ENCODE measurements at places on chromosomes 1 and 21.

- no peak for DNase-seq
These were observed 145.3 kb upstream of the NCAM2 start for GRCh38 chr21:20852866-20853265.

- DNase-seq, result no peak
These were observed 2.4 kb downstream of the PGD start for GRCh38 chr1:10401281-10401680.

DNA sequence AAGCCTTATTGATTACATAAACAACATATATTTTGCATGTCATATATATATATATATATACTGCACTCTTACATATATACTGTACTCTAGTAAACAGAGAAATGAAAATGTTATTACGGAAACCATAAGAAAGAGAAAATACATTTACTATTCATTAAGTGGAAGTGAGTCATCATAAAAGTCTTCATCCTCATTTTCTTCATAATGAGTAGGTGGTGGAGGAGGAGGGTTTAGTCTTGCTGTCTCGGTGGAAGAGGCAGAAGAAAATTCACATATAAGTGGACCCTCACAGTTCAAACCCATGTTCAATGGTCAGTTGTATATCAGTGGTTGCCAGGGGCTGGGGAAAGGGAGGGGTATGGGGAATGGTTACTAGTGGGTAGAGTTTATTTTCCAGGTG lies 8.0 kb upstream of the IFNLR1 start:
- DNase-seq, result no peak

DNA sequence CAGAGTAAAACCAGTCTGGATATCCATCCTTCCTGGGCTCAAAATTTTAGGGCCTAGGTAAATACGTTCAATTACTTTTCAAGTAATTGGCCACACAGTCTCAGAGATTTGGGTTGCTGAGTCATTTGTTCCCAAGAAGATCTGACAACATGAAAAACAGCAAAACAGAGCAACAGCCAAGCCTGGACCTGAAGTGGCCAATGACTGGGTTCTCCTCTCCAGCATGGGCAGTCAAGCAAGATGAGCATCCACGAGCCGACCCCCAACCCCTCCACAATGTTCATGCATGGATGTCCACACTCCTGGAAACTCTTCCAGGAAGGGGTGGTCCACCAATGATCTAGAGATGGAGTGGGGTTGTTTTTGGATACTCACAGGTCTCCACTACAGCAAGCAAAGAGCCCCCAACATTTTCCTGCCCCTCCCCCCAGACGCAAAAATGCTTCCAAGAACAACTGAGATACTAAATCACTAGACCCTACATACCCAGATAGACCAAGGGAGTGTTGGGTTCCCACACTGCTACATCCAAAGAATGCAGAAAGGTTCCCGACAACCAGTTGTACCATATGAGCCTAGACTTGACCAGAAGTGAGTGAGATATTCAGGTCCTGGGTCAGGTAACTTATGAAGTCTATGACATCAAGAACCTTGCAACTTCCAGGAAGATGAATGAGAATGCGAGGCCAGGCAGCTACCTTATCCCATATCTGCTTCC lies 73.0 kb downstream of the CD46 start:
- DNase-seq, result no peak

GRCh38 chr1:246794828-246795671 lies 70.8 kb downstream of the SCCPDH start:
- no peak for DNase-seq

GRCh38 chr1:4227986-4228385 lies 327.9 kb upstream of the C1orf174 start:
- DNase-seq, result no peak

GRCh38 chr1:159196543-159196942 lies 8.1 kb upstream of the ACKR1 start:
- no peak for DNase-seq

DNA sequence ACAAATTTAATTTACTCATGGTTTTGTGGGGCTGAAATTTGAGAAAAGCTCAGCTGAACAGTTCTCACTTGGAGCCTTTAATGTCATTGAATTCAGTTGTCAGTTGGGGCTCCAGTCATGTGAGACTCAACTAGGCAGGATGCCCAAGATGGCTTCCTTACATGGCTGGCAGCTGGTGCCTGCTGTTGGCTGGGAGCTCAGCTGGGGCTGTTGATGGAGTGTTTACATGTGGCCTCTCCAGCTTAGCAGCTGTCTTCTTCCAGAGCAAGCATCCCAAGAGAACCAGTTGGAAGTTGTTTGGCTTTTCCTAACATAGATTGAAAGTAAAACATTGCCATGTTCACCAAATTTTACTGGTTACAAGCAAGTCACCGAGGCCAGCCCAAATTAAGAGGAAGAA lies 81.8 kb upstream of the KCNA3 start:
- no peak for DNase-seq

- no peak for DNase-seq
These were observed 21.9 kb downstream of the LRRC8D start for GRCh38 chr1:89842567-89843272.

GRCh38 chr1:197526736-197527371 lies 248.4 kb downstream of the DENND1B start:
- DNase-seq, result no peak

- DNase-seq, result no peak
These were observed 3.7 kb upstream of the DVL1 start for GRCh38 chr1:1352786-1353388.

DNA sequence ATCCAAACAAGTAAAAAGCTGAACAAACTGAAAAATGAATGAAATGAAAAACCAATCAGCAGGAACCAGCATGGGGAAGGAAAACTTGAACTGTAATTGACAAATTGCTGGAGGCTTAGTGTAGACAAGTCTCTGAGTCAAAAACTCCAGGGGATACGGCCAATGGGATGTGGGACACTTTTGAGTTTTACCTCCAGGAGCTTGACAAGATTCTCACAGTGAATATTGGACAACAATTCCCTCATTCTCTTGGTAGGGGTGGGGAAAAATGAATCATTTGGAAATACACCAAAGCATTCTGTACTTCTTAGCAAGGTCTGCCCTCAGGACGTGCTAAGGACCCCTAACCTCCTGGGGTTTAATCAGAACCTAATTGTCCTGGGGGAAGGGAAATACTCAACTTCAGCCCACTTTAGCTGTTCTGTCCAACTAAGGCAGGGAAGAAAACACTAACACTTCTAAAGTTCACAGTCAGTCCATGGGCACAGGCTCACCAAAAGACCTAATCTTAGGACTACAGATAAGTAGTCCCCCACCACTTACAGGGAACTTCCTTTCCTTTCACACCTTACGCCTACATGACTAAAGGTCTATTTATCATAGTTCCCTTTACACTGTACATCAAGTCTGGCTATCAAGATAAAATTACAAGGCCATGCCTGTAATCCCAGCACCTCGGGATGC lies 60.7 kb upstream of the CDC42BPA start:
- DNase-seq, result no peak

DNA sequence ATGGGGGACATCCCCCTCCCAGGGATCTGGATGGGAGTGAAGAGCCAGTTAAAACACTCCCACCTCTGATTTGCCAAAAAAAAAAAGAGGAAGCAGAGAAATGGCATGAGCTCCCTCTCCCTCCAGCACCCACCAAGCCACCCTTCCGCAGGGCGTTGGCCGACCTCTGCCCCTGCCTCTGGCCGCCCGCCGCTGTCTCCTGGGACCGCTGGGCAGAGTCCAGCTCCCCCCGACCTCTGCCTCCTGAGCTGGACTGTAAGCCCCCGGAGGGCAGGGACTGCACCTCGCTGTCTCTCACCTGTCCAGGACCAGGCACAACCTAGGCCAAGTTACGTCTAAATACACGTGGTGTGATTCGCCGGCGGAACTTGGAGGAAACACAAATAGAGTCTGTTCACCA lies 174.3 kb downstream of the PRDM16 start:
- DNase-seq, result no peak

DNA sequence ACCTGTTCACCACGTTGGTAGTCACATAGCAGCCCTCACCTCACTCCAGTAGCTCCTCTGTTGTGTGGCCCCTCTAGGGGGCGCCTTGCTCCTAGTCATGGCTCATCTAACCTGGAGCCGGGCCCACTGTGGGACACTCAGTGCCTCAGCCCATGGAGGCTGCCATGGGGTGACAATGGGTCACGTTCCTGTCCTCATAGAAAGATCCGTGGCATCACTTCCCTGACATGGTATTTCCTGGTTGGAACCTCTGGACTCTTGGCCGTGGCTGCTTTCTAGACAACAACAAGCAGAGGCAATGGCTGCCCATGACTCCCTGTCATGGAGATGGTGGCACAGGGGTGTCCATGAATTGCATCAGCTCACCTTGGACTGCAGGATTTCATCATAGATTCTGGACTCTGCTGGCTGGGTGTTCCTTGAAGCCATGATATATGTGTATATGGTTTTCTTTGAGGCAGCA lies 27.5 kb upstream of the SLAMF6 start:
- peak; percentile 49 for DNase-seq

DNA sequence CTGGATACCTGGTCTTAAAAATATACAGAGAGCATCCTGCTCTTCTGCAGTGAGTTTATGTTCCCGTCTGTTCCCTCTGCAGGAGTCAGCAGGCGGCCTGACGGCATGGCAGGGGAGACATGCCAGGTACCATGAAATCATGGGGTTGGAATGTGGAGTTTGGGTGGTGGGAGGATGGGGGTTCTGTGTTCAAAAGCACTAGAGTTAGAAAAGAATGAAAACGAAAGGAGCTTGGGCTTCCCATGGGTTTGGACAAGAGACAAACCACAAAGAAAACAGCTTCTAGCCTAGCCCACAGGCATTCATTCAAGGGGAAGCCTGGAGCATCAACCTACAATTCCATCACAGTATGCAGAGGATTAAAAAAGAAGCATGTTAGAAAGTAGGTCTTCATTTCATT lies 59.9 kb downstream of the WARS2 start:
- DNase-seq, result no peak

DNA sequence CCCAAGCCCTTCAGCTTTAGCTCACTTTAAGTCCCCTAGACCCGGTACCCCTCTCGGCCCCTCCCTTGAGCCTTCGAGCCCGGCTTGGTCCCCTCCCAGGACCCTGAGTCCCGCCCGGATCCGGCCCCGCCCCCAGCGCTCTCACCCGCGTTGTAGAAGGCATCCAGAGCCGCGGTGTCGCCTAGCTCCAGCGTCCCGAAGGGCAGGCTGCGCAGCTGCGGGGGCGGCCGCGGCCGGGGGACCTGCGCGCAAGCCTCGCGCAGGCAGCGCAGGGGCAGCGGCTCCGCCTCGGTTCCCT lies 699 bp downstream of the MAP3K6 start:
- DNase-seq, result no peak

- no peak for DNase-seq
These were observed 18.7 kb downstream of the COL6A1 start for GRCh38 chr21:46000182-46000730.

DNA sequence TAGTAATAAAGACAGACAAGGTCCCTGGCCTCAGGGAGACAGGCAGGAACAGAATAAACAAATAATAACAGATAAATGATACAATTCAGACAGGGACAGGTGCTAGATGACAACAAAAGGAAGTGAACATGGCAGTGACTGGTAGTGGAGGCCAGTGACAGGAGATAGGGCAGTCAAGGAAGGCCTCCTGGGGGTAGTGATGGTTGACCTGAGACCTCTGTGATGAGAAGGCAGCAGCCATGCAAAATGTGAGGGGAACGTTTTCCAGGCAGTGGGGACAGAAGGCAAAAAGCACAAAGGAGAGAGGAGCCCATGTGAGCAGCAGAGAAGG lies 18.5 kb downstream of the OPTC start:
- no peak for DNase-seq

- peak; percentile 52 for DNase-seq
These were observed 19.5 kb upstream of the SMYD2 start for GRCh38 chr1:214261206-214262123.

DNA sequence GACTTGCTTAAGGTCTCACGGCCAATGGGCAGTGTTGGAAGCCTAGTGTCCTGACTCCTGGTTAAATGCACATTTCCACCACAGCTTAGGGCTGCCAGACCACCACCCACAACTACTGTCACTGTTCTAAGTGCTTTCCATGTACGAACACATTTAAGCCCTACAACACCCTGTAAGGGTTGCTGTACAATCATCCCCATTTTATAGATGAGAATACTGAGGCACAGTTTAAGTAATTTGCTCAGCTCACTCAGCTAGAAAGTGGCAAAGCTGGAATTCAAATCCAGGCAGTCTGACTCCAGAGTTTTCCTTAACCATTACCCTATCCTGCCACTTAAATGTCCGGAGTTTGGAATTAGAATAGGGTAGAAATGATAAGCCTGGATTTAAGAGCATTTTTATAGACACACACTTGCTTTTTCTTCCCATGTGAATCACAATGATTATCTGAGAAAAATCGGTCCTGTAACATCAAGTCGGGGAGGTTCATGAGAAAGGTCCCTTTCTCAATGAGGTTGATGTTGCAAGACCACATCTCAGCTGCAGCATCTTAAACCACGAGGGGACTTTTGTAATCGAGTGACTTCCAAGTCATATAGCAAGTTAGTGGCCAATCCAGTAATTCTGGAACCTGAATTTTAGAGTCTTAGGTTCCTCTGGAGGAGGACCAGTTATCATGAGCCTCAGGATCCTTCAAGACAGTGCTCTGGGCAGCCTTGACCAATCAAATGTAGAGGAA lies 8.6 kb downstream of the E2F2 start:
- no peak for DNase-seq

GRCh38 chr1:27598295-27598687 lies 5.7 kb downstream of the AHDC1 start:
- no peak for DNase-seq

- no peak for DNase-seq
These were observed 253.5 kb downstream of the AKT3 start for GRCh38 chr1:243596431-243597062.

- no peak for DNase-seq
These were observed 2.2 kb upstream of the POFUT2 start for GRCh38 chr21:45289655-45290515.

GRCh38 chr1:187959062-187959461 lies 1130.3 kb downstream of the PLA2G4A start:
- DNase-seq, result no peak

DNA sequence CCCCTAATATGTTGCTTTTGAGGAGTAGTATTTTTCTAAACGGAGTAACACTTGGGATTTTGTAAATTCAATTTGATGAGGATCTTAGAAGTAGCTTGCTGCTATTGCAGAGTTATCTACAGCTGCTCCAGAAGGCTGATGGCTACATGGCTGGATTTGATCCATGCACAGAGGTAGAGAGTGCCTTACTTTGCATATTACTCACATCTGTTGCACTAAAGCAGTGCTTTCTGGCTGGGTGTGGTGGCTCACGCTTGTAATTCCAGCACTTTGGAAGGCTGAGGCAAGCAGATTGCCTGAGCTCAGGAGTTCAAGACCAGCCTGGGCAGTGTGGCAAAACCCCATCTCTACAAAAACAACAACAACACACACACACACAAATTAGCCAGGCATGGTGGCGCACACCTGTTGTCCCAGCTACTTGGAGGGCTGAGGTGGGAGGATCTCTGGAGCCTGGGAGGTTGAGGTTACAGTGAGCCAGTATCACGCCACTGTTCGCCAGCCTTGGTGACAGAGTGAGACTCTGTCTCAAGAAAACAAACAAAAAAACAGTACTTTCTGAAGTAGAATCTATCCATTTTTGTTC lies 24.6 kb downstream of the RALGPS2 start:
- no peak for DNase-seq

GRCh38 chr1:94094469-94095111 lies 26.4 kb downstream of the ABCA4 start:
- DNase-seq, result no peak

- no peak for DNase-seq
These were observed 29.7 kb upstream of the EVA1B start for GRCh38 chr1:36352910-36353878.

- no peak for DNase-seq
These were observed 25.7 kb upstream of the ATP2B4 start for GRCh38 chr1:203600782-203601513.
